GM12891 (cell line): ENCODE measurements at places on chromosomes 4 and X.
A peak's percentile ranks its signal among the peaks of the same experiment; 100 is the strongest.

DNA sequence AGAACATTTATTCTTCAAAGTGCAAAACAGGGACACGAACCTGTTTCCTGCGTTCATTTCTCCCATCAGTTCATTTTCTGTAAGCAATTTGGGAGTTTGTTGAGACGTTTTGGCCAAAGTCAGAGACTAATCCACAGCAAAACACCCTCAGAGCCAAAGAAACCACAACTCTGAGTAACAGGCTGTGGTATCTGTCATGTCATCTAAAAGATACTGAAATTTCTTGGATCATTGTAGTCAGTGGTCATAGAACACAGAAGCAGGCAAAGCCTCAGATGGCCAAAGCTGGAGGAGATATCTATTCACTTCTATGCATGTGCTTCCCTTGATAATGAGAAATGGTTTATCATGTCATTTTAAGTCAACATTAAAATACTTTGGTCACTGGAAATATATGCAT is 485.6 kb upstream of the GALNT7 start:
- no peak for DNase-seq

DNA sequence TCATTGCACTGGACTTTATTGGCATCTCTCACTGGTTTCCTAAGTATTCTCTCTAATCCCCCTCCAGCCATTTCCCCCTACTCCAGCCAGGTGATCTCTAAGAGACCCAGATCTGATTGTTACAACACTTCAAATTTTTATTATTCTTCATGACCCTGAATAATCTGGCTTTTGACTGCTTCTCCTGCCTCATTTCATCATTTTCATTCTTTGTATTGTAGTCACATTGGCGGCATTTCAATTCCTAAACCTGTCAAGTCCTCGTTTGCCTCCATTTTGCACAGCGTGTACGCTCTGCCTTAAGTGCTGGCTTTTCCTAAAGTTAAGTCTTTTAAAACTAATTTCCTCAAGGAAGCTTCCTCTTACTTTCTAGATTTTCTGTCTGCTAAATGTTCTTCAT is 31.6 kb downstream of the UBE2K start:
- no peak for DNase-seq

DNA sequence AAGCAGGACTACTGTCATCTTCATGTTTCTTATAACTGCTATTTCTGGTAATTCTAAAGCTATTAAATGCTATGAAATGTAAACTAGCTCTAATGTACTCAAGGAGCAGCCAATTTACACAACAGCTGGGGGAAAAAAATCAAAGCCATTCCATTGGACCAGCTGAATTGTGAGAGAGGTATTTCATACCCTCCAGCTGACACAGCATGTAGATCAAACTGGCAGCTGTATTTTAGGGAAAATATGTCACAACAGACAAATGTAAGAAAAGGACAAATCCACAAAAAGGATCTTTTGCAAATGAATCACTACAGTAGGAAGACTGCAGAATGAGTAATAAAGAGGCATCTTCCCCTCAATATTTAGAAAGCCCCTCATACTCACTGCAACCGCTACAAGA is 65.2 kb upstream of the FAM47B start:
- DNase-seq, result no peak

DNA sequence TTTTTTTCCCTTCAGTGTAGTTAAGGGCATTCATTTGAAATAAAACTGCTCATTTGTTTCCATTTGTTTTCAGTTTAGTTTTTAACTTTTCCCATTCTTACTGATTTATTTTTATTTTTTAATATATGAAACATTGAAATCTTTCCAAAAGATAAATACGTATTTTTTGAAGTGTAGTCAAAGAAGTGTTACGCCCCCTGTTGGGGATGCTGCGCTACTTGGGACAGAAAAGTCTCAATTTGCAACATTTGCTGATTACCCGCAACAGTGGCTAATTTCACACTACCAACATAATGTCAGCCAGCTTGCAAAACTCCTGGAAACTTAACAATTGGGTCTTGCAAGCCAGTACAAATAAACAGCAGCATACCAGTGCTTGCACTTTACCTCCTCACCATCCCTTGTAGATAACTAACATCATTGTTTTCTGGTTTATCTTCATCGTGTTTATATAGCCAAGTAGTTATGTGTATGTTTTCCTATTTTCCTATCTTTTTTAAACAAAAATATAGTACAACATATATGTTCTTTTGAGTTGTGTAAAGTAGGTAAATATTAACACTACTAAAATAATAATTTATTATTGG is 158.6 kb downstream of the STPG2 start:
- no peak for DNase-seq

GRCh38 chr4:98827661-98828060 is 101.3 kb downstream of the EIF4E start:
- DNase-seq, result no peak

GRCh38 chr4:76799140-76799539 is 98.8 kb downstream of the SOWAHB start:
- DNase-seq, result no peak

- no peak for DNase-seq
Observed at GRCh38 chr4:165991325-165992180, 118.5 kb downstream of the TLL1 start.

DNA sequence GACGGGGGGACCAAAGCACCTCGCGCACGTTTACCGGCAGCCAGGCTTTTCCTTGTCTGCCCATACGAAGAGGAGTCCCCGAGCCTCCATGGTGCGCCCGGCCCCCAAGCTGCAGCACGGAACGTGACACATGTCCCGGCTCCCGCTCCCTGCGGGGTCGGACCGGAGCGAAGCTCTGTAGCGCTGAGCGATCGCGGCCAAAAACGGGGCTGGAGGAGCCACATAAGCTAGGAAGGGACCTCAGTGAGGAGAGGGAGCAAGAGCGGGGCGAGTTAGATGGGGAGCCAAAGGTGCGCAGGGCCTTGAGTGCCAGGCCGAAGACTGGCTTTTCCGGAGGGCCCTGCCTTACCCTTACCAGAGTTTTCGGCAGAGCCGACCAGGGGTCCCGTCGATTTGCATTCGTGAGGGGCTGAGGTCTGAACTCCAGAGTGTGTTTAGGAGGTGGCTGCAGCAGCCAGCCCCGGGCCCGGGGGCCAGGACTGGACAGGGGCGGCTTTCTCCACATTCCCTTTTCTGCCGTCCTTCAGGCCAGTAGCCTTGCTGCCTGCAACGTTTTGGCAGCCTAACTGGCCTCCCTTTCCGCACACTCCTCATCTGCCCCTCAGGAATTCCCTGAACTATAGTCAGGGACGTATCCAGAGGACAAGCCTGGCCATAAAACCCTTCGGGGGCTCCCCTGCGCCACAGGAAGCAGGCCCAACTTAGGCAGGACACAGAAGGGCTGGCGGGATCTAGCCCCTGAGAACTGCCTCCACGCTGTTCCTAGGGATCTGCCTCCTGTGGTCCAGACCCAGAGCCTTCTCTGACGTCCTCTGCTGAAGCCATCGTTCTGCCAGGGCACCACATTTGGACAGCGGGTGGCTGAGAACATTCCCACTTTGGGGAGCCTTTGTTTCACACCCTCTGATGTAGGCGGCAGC is 689 bp downstream of the SSR4 start:
- DNase-seq, result no peak

DNA sequence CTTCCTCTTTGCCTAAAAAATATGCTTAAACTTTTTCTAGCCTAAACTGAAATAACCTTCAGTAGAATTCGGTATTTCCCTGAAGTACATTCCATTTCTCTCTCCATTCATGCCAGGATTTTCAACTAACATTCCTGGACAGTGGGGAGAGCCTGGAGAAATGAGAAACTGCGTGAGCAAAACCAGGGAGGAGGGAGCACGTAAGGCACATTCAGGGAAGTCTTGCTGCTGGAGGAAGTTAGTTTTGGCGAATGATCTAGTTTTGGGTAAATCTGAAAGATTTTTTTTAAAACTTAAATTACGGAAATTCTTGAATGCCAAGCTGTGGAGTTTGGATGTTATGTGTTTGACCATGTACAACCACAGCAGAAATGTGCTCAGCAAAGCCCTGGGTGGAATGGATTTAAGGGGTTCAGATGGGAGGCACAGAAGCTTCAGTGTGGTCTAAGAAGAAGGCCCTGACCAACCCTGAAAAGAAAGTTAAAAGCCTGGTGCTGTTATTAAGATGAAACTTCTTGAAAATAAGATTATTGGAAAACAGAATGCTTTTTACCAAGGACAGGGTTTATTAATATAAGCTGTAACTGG is 347.8 kb downstream of the ANK2 start:
- DNase-seq, result no peak

DNA sequence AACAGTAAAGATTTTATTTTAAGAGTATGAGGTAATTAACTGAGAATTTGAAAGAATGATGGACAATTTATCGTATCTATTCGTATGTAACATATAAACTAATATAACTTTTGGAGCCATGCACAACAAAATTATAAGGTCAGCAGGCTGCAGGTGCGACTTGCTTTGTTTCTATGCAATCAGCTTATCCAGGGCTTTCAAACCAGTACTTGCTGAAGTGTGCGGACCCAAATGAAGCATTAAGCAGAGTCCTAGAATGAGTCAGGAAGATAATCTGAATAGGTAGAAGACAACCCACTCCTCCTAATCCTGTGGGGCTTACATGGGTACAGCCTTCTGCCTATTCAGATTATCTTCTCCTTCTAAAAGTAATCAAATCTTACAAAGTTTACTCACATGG is 2.1 kb downstream of the NSD2 start:
- no peak for DNase-seq

GRCh38 chrX:40260146-40260747 is 162.5 kb upstream of the BCOR start:
- DNase-seq, result no peak

DNA sequence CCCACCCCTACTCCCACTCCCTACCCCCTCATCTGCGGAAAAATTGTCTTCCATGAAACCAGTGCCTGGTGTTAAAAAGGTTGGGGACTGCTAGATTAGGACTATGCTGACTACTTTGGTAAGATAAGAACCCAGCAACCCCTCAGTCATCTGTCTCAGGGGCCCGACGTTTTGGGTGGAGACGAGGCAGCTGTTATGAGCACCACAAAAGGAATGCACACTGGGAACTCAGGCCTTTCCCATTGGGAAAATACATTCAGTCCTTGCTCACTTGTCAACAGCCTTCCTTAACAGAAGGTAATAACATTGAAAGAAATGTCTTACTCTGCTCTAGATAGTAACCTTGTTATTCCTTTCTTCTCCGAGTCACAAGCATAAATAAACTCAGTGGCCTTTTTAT is 310.8 kb downstream of the AFF2 start:
- DNase-seq, result no peak

DNA sequence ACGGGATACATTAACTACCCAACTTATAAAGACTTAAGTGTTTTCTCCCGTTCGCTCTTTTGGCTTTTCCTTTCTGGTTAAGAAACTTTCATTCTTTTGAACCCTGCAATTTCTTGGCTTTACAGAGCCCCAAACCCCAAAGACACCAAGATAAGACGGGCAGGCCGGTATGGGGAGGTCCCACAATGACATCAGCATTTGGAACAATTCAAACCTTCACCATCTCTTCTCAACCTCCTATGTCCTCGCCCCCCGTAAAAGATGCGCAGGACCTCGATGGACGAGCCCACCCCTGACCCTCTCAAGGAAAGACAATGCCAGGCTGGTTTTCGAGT is 999 bp downstream of the ZNF518B start:
- no peak for DNase-seq

GRCh38 chr4:76950956-76951671 is 1.6 kb downstream of the SEPTIN11 start:
- DNase-seq, result no peak

DNA sequence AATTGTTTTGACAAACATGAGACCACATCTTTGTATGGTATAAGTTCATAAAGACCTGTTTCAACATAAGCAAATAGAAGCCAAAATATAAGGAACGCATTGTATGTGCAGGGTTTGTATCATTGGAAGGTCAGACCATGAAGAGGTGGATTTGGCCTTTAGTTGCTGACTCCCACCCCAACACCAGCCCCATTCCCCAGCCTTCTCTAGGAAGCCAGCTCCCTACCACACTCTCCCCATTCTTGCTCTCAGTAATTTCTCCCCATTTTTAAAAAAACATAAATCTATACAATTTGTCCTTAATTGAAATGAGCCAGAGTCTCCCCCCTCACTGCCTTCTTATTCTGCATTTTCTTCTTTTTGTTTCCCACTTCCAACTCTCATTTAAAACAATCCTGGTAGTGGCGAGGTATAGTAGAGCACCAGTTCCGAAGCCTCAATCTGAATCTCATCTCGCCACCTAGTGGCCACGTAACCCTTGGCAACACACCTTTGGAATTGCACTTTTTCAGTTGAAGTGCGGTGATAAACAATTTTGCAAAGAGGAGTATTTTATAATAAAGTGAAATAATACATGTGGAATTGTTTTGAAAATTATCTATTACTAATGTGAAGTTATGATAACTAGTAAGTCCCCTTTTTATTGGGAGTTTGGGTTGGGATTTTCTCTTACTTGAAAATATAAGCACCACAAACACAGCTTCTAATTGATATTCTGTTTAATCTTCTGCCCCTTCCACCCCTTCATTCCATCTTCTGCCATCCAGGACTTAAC is 126.6 kb downstream of the ASB9 start:
- DNase-seq, result no peak

- peak; percentile 23 for DNase-seq
Observed at GRCh38 chr4:154743683-154744340, at the start of gene LRAT. Gene LRAT, plus strand, starts transcription at chr4:154744000. Its CDS starts 327 bp downstream, at chr4:154744327.

- no peak for DNase-seq
Observed at GRCh38 chrX:82757614-82758013, 750.5 kb upstream of the POU3F4 start.

GRCh38 chr4:20318001-20318908 is 66.5 kb downstream of the SLIT2 start:
- DNase-seq, result no peak

- DNase-seq, result no peak
Observed at GRCh38 chrX:65697915-65698796, 30.7 kb downstream of the MSN start.

GRCh38 chrX:100829730-100830129 is 9.5 kb downstream of the CSTF2 start:
- no peak for DNase-seq

DNA sequence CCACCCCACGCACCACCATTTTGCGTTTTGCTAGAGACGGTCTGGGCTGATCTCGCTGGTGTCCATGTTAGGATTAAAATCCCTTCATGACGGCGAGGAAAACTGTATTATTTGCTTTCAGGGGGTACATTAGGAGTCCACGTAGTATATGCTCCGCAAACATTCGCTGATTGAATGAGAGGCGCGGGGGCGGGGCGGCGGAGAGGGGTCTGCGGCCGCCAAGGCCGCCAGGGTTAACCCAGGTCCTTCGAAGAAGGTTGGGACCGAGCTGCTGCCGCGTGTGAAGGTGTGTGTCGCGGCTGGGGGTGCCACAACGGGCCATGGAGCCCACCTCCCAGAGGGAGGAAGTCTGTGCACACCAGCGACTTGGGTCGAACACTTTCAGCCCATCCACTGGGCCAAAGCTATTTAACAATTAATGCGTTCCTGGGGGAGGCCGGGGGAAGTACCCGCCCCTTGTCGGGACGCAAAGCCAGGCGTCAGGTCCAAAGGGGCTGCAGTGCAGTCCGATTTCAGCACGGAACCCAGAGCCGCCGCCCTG is 6.4 kb upstream of the PITX2 start:
- no peak for DNase-seq

- no peak for DNase-seq
Observed at GRCh38 chr4:16663732-16664131, 234.7 kb downstream of the LDB2 start.

GRCh38 chr4:118280501-118281218 is 72.1 kb downstream of the PRSS12 start:
- no peak for DNase-seq
